NCI-H2029 (cell line): ENCODE measurements at places on chromosomes 12 and 14.

DNA sequence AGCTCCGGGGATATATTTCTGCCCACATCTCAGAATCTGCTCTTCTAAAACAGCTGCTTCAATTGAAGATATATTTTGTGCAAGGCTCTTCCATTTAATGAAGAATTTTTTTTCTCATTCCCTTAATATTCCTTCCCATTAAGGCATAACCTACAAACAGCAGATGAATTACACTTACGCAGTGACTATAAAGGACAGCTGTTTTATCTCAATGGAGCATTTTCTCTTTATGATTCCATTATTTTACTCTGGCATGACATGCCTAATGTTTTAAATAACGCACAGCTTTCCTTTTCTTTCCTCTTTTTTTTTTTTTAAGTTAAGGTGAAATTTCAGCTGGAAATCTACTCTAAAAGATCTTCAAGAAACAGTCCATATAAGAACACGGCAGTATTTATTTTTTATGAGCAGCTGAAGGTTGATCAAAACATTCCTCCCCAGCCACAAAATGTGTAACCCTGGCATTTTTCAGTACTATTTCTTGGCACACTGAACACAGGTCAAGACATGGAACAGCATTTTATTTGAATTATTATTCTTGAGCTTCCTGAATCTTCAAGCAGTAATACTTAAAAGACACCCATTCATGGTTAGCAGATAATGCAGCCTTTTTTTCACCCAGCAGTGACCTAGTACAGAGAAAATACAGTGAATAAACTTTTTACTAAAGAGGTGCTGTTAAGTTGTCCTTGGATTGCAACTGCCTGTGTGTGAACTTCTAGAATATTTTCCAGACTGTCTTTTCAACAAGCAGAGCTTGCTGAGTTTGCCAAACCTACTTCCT, 118.1 kb upstream of the FOXN3 start:
- no peak for DNase-seq

DNA sequence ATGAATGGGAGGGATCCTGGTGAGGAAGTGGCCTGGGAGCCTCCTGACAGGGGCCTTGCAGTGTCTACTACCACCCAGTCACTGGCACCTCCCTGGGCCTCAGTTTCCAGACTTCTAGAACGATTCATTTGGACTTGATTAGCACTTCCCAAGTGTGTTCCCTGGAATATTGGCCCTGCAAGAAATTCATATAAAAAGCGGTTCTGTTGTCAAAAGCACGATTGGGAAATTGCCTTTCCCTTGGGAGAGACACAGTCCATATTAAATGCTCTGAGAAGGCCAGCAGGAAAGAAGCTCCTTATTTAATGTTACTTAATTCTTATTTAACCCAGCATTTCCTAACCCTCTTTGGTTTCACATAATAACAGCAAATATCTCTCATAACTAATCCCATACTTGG, 61.9 kb downstream of the DRAM1 start:
- DNase-seq, result no peak

- no peak for DNase-seq
These were observed 295.7 kb downstream of the CEP128 start for GRCh38 chr14:80645667-80646413.

DNA sequence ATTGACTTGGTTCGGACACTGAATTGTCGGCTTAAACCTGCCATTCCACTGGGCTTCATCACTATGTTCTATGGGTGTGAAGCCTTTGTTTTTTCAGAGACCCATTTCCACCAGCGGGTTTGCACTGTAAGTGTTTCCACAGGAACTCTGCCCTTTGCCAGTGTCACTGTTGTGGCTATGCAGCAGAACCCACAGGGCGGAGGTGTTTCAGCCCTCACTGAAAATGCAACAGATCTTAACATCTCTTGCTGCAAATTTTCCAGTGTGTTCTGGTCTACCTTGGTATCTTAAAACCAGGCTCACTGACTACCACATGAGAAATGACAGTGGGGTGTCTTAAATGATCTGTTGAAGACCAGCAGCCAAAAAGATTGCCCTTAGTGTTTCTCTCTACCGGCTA, 21.1 kb downstream of the PRKCH start:
- DNase-seq, result no peak

DNA sequence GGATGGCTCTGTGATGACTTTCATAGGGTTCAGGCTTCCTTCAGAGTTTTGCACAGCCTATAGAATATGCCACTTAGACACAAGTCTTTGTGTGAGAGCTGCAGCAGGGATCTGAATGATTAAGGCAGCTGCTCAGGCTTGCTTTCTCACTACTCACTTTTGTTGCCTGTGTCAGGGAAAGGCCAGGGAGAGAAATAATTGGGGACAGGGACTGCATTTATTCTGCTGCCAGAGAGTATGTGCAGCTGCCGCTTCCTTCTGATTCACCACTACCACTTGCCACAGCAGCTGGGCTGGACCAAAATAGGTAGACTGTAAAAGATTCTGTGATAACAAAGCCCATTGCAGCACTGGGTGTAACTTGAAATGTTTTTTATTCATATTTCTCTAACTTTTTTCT, 49.7 kb downstream of the TRMT5 start:
- DNase-seq, result no peak

DNA sequence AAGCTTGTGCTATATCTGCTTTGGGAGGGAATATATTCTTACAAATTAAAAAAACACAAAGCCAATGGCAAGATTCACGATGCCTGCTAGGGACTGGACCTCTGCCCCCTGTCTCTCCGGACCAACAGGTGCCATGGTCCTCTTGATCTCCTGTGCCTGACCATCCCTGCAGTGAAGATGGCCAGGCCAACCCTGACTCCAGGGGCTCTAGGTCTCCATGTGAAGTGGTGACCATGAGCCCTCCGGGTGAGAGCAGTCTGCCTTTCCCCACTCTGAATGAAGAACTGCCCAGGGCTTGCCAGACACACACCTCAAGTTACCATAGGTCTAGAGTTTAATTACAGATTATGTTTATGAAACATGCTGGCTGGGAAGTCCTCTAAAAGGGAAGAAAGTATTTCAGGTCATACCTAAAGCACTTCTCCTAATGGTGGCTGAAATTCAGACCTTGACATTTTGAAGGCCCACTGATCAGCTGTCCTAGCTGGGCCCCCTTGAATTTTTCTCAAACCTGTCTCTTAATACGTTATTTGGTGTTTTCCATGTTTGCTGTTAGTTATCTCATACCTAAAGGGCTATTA, 1.4 kb downstream of the ARHGDIB start:
- DNase-seq, result no peak

DNA sequence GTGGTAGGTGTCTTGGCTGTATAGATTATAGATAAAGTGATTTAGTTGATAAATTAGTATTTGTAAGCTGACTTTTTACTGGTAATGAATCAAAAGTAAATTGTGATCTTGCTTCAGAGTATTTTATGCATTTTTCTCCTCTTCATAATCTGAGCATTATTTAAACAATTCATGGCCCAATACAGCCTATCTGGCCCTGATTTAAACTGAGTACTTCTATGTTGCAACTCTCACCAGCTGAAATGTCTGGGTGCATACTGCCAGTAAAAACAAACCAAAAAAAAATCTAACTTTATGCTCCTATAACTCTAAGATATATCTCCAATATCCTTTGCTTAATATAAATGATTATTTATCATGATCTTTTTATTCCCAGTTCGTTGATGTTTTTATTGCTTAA, 86.6 kb downstream of the MIA2 start:
- no peak for DNase-seq

- DNase-seq, result no peak
These were observed 131.8 kb upstream of the C14orf180 start for GRCh38 chr14:104447750-104448149.

DNA sequence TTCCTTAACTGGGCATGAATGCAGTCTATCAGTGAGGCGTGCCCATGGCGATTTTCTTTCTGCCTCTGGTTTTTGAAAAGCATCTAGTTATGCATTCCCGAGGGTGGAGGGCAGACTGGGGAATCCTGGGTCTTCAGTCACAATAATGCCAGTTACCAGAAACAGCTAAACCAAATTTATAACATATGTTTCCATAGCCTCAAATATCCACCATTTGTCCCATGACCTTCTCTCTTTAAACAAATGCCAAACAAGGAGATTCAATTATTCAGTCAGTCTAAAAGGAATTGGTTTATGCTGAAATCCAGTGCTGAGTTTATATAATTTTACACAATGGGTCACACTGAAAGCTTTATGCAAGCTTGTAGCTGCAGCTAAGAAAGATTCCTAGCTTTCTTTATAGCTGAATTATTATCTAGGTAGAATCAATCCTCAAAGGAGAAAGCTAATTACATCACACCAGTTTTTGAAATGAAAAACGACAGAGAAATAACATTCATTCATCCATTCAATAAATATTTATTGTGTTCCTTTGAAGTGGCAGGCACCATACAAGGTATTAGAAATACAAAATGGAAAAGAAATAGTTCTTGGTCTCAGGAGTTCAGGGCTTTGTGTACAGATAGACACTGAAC, 131.3 kb upstream of the RAP1B start:
- no peak for DNase-seq

DNA sequence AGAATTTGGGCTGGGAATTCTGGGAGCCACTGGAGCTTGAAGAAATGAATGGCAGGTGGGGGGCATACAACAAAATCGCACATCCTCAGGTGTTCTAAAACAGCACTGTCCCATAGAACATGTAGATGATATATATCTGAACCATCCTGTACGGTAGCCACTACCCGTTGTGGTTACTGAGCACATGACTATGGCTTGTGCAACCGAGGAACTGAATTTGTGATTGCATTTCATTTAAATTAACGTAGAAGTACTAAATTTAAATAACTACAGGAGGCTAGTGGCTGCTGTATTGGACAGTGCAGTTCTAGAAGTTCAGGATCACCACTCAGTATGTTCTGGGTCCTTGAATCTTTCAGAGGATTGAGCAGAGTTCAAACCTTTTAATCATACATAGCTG, 172.4 kb downstream of the PHETA1 start:
- no peak for DNase-seq

- no peak for DNase-seq
These were observed 62.4 kb downstream of the PLEKHG3 start for GRCh38 chr14:64766430-64767151.

- DNase-seq, result no peak
These were observed 2.1 kb downstream of the KRT7 start for GRCh38 chr12:52235001-52235764.

- DNase-seq, result no peak
These were observed 7.6 kb downstream of the TSPAN9 start for GRCh38 chr12:3084742-3085141.

DNA sequence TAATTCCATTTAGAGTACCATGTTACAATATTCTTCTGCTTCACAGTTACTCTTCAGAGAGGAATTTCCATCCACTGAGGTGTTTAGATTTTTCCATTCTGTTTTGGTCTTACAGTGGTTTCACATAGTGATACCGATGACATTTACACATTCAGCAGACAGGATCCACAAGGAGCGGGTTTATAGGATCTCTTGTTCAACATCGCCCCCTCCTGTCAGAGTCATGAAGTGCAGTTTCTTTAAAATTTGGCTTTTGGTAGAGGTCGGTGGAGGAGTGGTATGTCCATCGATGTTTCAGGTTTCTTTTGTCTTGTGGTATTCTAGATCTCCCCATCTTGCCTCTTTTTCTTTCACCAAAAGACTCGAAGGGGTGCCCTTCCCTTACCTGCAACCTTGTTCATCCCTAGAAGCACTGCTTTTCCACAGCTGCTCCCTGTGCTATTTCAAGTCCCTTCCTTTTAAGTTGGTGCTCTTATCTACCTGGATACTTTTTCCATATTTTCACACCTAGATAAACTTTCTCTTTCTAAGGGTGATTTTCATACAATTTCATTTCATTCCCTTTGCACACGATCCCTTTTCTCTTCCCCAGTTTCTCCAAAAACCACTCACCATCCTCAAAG, 181.3 kb downstream of the ITPR2 start:
- peak; percentile 51 for DNase-seq

DNA sequence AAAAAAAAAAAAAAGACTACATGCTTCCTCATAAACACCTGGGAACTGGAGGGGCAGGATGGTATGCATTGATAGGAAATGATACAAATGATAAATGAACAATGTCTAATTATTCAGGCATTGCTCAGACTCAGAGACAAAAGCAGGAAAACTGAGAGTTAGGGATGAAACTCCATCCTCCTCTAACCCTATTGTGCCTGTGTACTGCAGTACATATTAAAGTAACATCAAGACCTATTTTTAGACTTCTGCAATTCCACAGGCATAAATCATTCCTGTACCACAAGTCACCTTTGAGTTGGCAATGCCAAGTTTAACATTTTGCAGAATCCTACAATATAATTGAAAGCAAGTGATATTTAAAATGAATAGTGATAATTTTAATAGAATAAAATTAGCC, 156.5 kb upstream of the USP15 start:
- DNase-seq, result no peak

DNA sequence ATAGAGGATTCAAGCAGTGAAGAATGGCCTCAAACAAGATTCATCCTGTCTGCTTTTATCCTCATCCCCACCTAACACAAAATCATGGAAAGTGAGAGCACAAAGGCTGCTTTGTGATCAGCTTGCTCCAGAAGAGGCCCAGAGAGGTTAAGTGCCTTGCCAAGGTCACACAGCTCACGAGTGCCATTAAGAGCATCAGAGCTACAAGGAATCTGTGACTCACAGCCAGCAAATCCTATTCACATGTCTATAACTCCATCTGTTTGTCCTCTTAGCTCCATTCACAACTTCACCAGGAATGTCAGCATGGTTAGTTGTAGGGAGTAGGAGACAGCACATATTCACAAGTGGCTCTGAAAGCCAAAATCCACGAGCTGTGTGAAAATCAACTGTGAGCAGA, 79.8 kb downstream of the TTC9 start:
- no peak for DNase-seq

- DNase-seq, result no peak
These were observed 511.9 kb downstream of the RPL10L start for GRCh38 chr14:46139649-46140048.

DNA sequence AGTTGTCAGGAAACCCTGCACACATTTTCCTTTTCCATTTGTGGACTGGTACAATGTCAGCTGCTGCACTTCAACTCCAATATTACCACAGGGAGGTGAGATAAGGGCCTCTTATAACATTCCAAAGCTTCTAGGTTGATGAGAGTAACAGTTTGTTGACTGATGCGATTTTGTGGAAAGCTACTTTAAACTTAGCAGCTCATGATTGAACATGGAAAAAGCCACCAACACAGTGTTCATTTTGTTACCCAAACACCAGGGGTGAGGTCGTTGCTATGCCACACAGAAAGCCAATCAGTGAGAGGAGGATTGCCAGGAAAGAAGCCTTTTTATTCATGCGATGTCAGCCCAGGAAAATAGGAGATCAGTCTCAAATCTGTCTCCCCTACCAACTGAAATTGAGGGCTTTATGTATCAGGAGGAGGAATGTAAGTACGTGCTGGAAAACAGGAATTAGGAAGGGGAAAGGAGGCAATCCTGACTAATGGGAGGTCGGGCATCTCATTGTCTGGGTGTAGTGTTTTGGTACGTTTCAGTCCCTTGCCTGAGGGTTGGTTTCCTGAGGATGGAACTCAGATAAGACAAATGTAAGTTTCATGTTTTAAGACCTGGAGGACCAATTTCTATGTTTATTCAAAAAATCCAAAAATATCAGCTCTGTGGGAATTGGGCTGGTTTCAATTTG, 92.7 kb upstream of the PLEKHA5 start:
- no peak for DNase-seq
